ENCODE measurements at places on chromosomes 1 and 21. TPM values are rescaled to one million over a fixed set of nuclear protein-coding genes. Genes with fewer than 3 reads are reported as not detected.

KLHL12 gene
- 28.2 TPM for total RNA-seq

CDC42SE1 gene
- 107 TPM for total RNA-seq

SYCP1 gene
- not detected for total RNA-seq

GBP5 gene
- total RNA-seq: 7.3 TPM

GRCh38 chr1:61504305-61504704 is 220.6 kb downstream of the TM2D1 start:
- no peak for DNase-seq

- no peak for DNase-seq
These were observed 1.4 kb upstream of the EVI5 start for GRCh38 chr1:92786111-92786901.

PRDM15 gene
- 8.4 TPM for total RNA-seq

GBP7 gene
- not detected for total RNA-seq

DNA sequence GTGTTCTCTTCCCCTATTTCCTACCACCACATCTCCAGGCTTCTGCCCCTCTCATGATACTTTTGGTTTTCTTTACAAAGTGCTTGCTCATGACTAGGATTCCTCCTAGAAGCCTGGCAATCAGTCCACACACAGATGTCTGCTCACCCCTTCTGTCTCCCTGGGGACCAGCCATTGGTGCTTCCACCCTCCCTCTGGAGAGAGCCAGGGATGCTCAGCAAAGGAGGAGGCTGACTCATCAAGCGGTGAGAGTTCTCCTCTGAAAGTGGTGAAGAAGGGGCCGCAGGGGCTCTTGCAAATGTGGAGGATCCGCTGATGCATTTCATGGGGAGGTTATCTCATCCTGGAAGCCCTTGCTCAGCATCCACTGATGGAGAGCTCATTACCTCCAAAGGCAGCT is 14.5 kb downstream of the NT5C1A start:
- no peak for DNase-seq

DNA sequence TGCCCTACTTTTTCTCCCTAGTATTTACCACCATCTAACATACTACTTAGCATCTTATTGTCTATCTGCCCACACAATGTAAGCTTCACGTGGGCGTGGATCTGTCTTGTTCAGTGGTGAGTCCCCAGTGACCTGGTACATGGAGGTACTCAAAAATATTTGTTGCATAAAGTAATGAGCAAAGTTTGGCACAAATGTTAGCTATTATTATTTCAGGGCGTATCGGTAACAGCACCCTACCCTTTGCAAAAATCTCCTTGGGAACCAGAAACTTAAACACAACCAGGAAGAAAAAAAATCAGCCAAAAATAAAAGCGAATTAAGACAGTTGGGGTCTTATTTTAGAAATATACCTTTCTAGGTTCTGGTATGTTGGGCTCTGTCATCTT is 454 bp upstream of the NENF start:
- no peak for DNase-seq

DNA sequence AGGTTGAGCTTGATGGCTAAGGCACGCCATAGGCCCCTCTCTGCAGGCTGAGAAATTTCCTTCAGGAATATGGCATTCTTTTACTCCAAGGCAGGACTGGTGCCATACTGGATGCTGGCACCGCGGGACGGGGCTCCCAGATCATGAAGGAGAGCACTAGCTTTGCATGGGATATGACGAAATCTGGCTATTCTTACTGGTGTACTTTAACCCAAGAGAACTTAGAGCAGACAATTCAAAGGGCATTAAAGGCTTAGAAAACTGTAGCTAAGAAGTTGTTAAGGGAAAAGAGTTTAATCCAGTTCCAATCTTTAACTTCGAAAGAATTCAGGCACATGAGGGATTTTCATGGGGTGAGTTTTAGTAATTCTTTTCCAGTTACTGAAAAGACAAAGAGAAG is 204.4 kb upstream of the ESRRG start:
- no peak for DNase-seq

DNA sequence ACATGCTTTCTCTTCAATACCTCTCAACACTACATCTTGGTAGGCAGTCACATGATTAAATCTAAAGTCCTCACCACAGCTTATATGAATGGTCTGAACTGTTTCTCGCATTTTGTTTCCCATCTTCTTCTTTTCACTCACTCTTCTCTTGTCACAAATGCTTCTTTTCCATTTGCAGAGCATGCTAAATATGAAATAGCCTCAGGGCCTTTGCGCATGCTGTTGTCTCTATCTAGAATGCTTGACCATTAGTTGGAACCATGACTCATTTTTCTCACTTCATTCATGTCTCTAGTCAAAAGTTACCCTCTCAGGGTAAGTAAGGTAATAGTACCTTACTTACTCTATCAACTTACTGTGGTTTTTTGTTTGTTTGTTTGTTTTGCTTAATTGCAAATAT is 239.7 kb downstream of the PTPRC start:
- DNase-seq: no peak

- DNase-seq: no peak
These were observed 38.7 kb downstream of the COL18A1 start for GRCh38 chr21:45443595-45444181.

- no peak for DNase-seq
These were observed 59.2 kb upstream of the ATP5PO start for GRCh38 chr21:33974513-33975468.

PRDM16 gene
- total RNA-seq: 21.9 TPM

DNA sequence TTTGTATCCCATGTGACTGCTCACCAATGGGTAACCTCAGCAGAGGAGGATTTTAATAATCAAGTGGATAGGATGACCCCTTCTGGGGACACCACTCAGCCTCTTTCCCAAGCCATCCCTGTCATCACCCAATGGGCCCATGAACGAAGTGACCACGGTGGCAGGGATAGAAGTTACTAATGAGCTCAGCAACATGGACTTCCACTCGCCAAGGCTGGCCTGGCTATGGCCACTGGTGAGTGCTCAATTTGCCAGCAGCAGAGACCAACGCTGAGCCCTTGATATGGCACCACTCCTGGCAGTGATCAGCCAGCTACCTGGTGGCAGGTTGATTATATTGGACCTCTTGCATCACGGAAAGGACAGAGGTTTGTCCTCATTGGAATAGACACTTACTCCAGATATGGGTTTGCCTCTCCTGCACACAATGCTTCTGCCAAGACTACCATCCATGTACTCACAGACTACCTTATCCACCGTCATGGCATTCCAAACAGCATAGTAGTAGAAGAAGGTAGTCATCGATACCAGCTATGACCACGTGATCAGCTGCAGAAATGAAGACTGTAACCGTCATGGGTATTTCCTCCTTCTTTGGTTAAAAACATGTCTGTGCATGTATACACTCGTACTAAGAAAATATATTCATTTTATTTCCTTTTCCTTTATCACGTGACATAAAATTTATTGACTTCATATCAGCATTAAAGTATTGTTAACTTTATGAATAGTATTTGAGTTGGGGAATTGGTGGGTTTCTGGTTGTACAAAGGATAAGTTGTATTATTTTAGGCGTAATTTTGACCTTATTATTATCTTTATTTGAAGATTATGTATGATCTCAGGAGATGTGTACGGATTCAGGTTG is 562.6 kb downstream of the PTPRU start:
- DNase-seq: no peak

- no peak for DNase-seq
These were observed 51.0 kb downstream of the SMYD2 start for GRCh38 chr1:214331827-214332423.

RBP7 gene
- 21.2 TPM for total RNA-seq

DNA sequence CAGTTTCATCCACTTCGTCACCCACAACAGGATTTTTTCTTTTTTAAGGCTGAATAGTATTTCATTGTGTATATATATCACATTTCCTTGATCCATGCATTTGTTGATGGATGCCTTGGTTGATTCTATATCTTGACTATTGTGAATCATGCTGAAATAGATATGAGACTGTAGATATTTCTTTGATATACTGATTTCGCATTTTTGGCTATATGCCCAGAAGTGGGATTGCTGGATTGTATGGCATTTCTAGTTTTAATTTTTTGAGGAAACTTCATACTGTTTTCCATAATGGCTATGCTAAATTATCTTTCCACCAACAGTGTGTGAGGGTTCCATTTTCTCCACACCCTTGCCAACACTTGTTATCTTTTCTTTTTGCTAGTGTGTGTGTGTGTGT is 5.0 kb downstream of the GUCA2B start:
- no peak for DNase-seq

GRCh38 chr1:44036409-44037139 is 5.3 kb upstream of the SLC6A9 start:
- DNase-seq: peak; percentile 81

GRCh38 chr1:185864889-185865517 is 130.8 kb downstream of the HMCN1 start:
- DNase-seq: no peak

ERG gene
- 29.6 TPM for total RNA-seq

DNA sequence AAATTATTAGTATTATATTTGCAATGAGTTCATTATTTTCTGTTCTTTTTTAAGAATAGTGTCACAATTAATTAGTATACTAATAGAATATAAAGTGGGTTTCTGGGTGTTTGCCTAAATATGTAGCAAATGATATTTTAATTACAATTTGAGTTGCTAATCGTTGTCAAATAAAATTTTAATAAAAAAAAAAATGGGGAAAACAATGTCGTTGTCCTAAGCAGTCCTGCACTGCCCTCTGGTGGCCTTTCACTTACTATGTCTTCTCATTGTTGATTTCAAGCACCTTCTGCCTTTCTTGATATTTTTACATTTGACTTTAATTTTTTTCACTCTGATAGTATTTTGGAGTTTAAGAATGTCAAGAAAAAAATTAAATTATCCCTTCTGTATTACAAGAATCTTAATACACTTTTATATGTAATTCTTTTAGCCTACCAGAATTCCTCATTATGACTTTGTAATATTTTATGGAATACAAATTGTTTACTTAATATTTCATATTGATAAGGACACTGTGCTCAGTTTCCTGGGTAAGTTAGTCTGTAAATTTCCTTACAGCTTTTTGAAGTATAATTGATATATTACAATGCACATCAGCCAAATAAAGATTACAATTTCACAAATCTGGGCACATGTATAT is 104.5 kb upstream of the FMN2 start:
- DNase-seq: peak; percentile 58

DNA sequence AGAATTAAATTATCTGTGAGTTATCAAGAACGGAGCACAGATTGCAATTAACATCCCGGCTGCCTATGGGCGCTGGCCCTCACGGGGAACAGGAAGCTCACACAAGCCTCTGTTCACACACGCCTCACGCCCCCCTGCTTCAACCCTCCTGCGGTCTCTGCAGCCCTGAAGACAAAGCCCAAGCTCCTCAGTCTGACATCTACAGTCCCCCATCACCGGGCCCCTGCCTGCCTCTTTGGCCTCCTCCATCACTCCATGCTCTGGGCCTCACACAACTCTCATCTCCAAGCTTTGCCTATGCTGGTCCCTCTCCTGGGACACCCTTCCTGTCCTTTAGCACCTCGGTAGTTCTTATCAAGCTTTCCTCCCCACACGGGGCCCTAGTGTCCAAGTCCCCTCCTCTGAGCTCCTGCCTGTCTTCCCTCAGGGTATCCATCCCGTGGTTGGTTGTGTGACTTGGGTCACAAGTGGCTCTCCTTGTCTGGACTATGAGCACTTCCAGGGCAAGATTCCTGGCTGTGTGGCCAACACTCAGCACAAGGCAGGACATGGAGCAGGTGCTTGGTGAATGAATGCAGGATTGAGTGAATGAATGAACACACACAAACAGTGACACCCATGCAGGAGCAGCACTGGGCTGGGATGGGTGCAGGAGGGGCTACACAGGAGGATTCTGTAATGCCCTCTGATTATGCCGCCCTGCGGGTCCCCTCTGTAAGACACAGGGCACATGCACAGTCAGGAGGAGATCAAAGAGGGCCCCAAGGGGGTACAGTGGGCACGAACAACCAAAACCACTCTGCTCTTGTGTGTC is 116.1 kb downstream of the DMRTB1 start:
- peak; percentile 45 for DNase-seq

DCST2 gene
- total RNA-seq: 1.4 TPM

DNA sequence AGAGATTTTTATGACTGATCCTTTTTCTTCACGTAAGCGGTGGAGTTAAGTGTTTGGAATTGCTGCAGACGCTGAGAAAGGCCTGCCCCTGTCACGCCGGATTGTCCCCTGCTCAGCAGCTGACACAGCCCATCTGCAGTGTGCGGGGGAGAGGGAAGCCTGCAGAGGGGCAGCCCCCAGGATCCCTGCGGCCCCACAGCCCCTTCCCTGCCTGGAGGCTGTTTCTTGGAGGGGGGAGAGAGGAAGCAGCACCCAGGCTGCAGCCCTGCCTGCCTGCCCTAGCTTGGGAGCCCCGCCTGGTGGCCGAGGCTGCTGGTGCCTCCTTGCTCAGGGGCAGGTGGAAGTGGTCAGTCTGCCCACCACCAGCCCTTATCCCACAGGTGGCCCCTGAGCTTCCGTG is 50.7 kb downstream of the PRDM16 start:
- DNase-seq: peak; percentile 78

SLC26A9 gene
- 0.69 TPM for total RNA-seq

OXCT2 gene
- 0.98 TPM for total RNA-seq

GRCh38 chr21:34611528-34611927 is 3.4 kb downstream of the RCAN1 start:
- DNase-seq: no peak

DNA sequence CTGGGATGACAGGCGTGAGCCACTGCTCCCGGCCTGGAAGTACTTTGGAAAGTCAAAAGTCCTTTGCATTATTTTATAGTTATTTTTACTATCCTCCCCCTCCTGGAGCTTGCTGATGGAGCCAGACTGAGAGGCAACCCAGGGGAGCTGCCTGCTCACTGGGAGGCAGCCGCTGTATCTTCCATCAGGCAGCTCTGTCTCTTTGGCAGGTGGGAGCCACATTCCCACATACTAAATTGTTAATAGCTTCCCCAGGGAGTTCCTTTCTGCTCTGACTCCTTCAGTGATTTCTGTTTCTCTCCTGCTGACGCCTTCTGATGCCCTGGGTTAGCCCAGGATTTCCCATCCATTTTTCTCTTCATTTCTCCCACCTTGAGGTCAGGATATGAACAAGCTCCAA is 4.9 kb upstream of the OPRD1 start:
- DNase-seq: no peak

GRCh38 chr1:13623021-13623637 is 39.5 kb downstream of the PDPN start:
- no peak for DNase-seq

DNA sequence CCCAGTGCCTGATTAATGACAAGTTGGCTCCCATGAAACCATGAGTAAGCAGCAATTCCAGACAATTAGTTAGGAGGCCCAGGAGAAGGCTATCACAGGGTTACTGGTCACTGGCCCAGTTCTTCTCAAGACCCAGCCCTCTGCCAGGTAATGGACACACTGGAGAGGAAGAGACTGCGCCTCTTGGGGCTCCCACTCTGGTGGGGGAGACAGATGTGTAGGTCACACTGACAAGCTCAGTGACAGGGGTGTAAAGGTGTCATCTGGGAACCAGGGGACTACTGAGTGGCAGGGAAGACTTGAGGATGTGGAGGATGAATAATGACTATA is 4.9 kb downstream of the HPCA start:
- DNase-seq: no peak

GRCh38 chr1:1198423-1199140 is 7.8 kb downstream of the TNFRSF18 start:
- no peak for DNase-seq

GRCh38 chr1:32768110-32768850 is 48.9 kb downstream of the YARS1 start:
- DNase-seq: no peak

ACTN2 gene
- 0.60 TPM for total RNA-seq

C4BPA gene
- 45.7 TPM for total RNA-seq

Data from kidney (tissue), 22 donors.